MCF 10A (cell line): ENCODE measurements at places on chromosomes 16 and 17.

DNA sequence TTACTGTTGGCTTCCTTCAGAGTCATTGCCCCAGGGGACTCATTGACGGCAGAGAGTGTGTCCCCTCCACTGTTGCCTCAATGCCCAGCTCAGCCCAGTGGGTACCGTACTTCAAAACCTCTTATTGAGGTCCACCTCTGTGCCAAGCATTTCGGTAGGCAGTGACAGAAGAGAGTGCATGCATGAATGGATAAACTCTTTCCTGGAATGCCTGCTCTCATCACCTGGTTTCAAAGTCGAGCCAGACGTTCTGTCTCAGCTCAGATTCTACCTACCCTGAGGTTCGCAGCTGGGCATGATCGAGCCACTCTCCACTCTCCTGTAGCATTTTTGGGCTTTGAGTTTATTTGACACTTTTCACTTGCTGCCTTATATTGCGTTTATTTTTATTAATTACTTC lies 647.0 kb downstream of the MAF start:
- no peak overlapping the region for H3K27ac ChIP-seq
- no peaks in the 10 kb centered on the region for H3K4me1 ChIP-seq
- no peak overlapping the region for H3K4me3 ChIP-seq
- peaks cover 11% of the 10 kb centered on the region for H3K27me3 ChIP-seq

- H3K27me3 ChIP-seq: no peaks in the 10 kb centered on the region
- H3K4me3 ChIP-seq: peak overlapping the region; percentile 81
- peak; percentile 42 for DNase-seq
- H3K27ac ChIP-seq: peak overlapping the region; percentile 94
- peaks cover 40% of the 10 kb centered on the region for H3K36me3 ChIP-seq
Observed at GRCh38 chr16:68234188-68235107, 1.5 kb downstream of the ESRP2 start.

- no peak overlapping the region for H3K27ac ChIP-seq
- no peak for DNase-seq
- H3K27me3 ChIP-seq: peaks cover 5% of the 10 kb centered on the region
- no peak overlapping the region for H3K4me3 ChIP-seq
Observed at GRCh38 chr17:28470914-28471366, 2.5 kb upstream of the SLC13A2 start.

GRCh38 chr16:54654429-54654828 lies 276.2 kb upstream of the IRX5 start:
- peaks cover 9% of the 10 kb centered on the region for H3K36me3 ChIP-seq
- DNase-seq: no peak
- H3K27me3 ChIP-seq: no peaks in the 10 kb centered on the region

- DNase-seq: peak; percentile 50
- H3K4me3 ChIP-seq: no peak within 1 kb of the TSS
- no peaks in the 10 kb centered on the region for H3K27me3 ChIP-seq
- no peaks in the 10 kb centered on the region for H3K36me3 ChIP-seq
Observed at GRCh38 chr17:74567397-74567796, at the start of gene CD300H. Gene CD300H, minus strand, starts transcription at chr17:74567509.

DNA sequence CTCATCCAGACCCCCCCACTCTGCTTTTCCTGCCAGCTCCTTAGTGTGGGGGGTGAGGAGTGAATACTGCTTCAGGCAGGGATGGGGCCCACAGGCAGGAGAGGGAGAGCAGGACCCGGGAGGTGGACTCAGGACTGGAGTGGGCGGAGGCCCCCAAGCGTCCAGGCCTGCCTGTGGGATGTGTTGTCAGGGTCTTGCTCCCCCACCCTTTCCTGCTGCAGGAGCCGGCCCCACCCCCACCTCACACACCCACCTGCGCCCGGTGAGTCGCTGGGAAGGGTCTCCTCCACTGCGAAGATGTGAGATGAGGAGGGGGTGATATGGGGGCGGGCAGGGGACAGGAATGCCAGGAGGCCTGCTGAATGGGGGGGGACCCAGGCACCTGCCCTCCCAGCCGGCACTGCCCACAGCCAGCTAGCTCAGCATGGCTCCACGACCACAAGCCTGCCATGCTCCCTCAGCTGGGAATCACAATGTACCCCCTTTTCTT lies 1.1 kb downstream of the FAM171A2 start:
- H3K36me3 ChIP-seq: peaks cover 6% of the 10 kb centered on the region
- no peak for DNase-seq
- no peaks in the 10 kb centered on the region for H3K4me1 ChIP-seq
- H3K27me3 ChIP-seq: peaks cover 29% of the 10 kb centered on the region
- H3K4me3 ChIP-seq: no peak overlapping the region
- no peak overlapping the region for H3K27ac ChIP-seq

DNA sequence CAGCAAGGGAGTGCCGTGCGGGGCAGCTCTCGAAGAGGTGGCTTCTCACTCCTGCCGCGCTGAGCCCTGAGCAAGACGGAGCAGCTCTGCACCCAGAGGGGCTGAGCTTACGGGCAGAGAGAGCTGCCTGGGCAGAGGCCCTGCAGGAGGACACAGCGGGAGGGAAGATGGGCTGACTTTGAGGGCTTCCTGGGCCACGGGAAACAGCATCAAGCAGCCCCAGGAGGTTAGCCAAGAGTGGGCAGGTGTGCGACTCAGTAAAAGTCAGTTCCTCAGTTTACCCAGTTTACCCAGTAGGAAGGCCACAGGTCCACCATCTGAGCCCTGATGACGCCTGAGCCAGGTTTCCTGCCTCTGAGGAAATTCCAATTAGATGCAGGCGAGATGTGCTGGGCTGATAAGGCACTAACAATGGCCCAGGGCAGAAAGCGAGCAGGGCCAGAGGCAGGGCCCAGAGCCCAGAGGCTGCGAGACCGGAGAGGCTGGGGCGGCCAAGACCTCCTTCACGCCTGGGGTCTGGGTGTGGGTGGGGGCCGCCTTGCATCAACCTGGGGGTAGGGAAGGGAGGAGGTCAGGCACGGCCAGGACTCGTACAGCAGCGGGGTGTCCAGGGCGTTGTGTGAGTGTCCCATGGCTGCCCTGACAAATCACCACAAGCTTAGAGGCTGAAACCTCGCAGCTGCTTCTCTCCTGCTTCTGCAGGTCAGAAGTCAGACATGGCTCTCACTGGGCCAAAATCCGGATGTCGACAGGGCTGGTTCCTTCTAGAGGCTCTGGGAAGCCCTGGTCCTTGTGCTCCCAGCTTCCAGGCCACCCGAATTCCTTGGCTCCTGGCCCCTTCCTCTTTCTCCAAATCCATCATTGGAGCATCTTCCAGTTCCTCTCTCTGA lies 32.0 kb upstream of the CIBAR2 start:
- H3K4me1 ChIP-seq: peaks cover 13% of the 10 kb centered on the region
- H3K36me3 ChIP-seq: no peaks in the 10 kb centered on the region
- no peak overlapping the region for H3K27ac ChIP-seq
- peaks cover 10% of the 10 kb centered on the region for H3K27me3 ChIP-seq
- no peak for DNase-seq
- no peak overlapping the region for H3K4me3 ChIP-seq

GRCh38 chr17:44601973-44602372 lies 44.7 kb downstream of the FZD2 start:
- no peaks in the 10 kb centered on the region for H3K36me3 ChIP-seq
- no peaks in the 10 kb centered on the region for H3K27me3 ChIP-seq
- no peaks in the 10 kb centered on the region for H3K4me1 ChIP-seq
- H3K27ac ChIP-seq: no peak overlapping the region

DNA sequence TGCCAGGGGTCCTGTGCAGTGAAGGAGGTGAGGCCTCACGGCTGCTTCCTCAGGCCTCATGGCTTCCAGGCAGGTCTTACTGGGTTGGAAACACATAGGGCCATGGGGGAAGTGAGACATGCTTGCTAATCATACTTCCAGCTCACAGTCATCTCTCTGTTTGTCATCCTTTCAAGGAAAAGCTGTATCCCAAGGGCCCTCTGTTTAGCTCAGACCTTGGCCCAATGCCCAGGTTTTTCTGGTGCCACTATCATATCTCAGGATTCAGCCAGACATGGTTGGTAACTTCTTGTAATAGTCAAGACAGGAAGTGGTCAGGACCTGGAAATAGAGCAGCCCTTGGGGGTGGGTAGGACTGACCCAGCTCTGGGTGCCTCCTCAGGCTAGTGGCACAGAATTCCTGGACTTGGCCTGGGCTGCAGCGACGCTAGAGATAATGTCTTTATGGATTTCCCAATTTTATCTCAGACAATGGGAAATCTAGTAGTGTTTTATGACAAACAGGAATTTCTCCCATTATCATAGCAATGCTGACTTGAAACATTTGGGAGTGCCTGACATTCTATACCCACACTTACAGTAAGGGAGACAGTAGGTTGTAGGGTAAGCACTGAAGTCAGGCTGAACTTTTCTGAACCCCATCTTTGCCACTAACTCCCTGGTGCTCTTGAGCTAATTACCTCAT lies 13.5 kb upstream of the ITGB3 start:
- no peaks in the 10 kb centered on the region for H3K27me3 ChIP-seq
- H3K36me3 ChIP-seq: no peaks in the 10 kb centered on the region
- H3K4me3 ChIP-seq: no peak overlapping the region
- H3K4me1 ChIP-seq: peaks cover 17% of the 10 kb centered on the region
- H3K27ac ChIP-seq: peak overlapping the region; percentile 75

DNA sequence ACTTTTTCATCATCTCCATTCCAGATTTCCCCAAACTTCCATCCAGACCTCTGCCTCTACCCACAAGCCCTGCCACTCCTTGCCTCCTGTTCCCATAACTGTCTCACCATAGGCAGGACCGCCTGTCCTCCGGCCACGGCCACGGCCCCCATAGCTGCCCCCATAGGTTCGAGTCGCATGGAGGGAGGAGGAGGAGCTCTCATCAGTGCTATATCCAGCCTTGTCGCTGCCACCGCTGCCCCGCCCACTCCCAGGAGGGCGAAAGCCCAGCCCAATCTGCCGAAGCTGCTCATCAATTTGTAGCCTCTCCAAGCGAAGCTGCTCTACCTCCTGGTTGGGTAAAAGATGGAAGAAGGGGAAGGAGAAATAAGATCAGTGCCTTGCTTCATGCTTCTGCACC lies 3.4 kb upstream of the SOX15 start:
- no peak overlapping the region for H3K4me3 ChIP-seq
- DNase-seq: no peak
- no peak overlapping the region for H3K27ac ChIP-seq
- H3K27me3 ChIP-seq: no peaks in the 10 kb centered on the region

- peaks cover 6% of the 10 kb centered on the region for H3K4me1 ChIP-seq
- H3K27me3 ChIP-seq: no peaks in the 10 kb centered on the region
- no peak overlapping the region for H3K4me3 ChIP-seq
- DNase-seq: peak; percentile 39
Observed at GRCh38 chr17:81735264-81736102, 23.4 kb downstream of the SLC25A10 start.

GRCh38 chr17:8365143-8365542 lies 11.4 kb downstream of the KRABD2 start:
- no peak overlapping the region for H3K4me3 ChIP-seq
- H3K4me1 ChIP-seq: peaks cover 12% of the 10 kb centered on the region
- no peaks in the 10 kb centered on the region for H3K27me3 ChIP-seq
- H3K36me3 ChIP-seq: peaks cover 14% of the 10 kb centered on the region

GRCh38 chr17:61058066-61058465 lies 341.6 kb upstream of the TBX2 start:
- H3K36me3 ChIP-seq: no peaks in the 10 kb centered on the region
- peak; percentile 3 for DNase-seq
- H3K4me1 ChIP-seq: peaks cover 5% of the 10 kb centered on the region
- no peak overlapping the region for H3K4me3 ChIP-seq
- H3K27me3 ChIP-seq: no peaks in the 10 kb centered on the region

GRCh38 chr17:73334771-73335513 lies 23.1 kb upstream of the CDC42EP4 start:
- peak; percentile 91 for DNase-seq
- H3K4me3 ChIP-seq: no peak overlapping the region
- no peaks in the 10 kb centered on the region for H3K27me3 ChIP-seq

GRCh38 chr17:7025245-7025644 lies 2.4 kb downstream of the BCL6B start:
- no peak for DNase-seq
- H3K4me3 ChIP-seq: no peak overlapping the region
- no peak overlapping the region for H3K27ac ChIP-seq
- H3K36me3 ChIP-seq: no peaks in the 10 kb centered on the region
- H3K4me1 ChIP-seq: peaks cover 22% of the 10 kb centered on the region

GRCh38 chr16:63960321-63960720 lies 1161.5 kb downstream of the CDH11 start:
- H3K27ac ChIP-seq: no peak overlapping the region
- no peak overlapping the region for H3K4me3 ChIP-seq
- no peaks in the 10 kb centered on the region for H3K4me1 ChIP-seq
- no peaks in the 10 kb centered on the region for H3K36me3 ChIP-seq

DNA sequence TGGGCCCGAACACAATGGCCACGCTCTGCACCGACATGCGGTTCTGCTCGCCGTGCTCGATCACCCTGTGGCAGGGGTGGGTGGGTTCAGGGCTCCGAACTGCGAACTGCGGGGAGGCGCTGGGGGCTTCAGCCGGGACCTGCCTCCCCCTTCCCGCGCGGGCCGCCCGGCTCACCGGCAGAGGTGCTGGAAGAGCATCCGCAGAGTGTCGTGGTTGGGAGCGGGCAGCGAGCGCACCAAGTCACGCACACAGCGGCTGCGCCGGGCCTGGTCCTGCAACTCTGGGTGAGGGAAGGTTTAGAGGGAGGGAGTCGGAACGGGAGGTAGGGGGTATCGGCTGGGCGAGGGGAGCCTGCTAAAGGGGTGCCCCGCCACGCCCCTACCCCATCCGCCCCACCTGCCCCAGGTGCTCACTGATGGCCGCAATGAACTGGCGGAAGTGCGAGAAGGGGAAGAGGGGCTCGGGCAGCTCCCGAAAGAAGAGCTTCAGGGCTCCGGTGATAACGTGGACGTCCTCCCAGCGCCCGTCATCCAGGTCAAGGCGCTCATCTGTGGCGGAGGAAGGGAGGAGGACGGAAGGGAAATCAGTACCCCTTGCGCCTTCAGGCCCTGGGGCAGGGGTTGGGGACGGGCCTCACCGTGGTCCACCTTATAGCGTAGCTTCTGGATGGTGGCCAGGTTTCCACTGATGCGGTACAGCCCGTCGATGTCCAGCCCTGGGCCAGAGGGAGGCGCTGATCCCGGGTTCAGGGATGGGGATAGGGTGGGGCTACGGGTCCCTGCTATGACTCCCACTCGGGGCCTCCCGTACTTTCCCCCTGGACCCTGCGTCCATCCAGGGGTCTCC lies 36.9 kb downstream of the ARHGAP27 start:
- no peak for DNase-seq
- peaks cover 35% of the 10 kb centered on the region for H3K36me3 ChIP-seq
- H3K4me1 ChIP-seq: no peaks in the 10 kb centered on the region
- H3K4me3 ChIP-seq: no peak overlapping the region

- peaks cover 12% of the 10 kb centered on the region for H3K4me1 ChIP-seq
- no peaks in the 10 kb centered on the region for H3K27me3 ChIP-seq
- H3K27ac ChIP-seq: no peak overlapping the region
Observed at GRCh38 chr16:48526058-48526957, 83.7 kb downstream of the N4BP1 start.
